Pancreas (tissue), 10 donors: ENCODE measurements at places on chromosomes 2 and 18. TPM values are rescaled to one million over a fixed set of nuclear protein-coding genes. Genes with fewer than 3 reads are reported as not detected.

- DNase-seq, result no peak
These were observed 111.6 kb downstream of the DYNAP start for GRCh38 chr18:54702686-54703085.

Gene FSIP2
- 1.1 TPM for total RNA-seq

DNA sequence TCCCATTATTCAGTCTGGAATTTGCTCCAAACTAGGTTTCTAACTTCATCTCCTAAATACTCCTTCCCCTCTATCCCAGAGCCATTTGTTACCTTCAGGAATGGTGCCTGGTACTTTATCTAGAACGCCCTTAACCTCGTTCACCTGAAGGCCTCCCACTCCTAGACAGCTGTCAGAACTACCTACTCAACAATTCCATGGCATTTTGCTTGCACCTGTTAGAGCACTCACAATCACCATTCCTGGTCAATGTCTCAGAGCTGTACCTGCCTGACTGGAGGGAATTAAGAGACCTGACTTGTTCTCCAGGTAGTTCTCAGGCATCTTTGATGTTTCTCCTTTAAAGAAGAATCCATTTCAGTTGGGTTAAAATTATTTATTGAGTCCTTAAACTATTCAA, 88.9 kb downstream of the GAREM1 start:
- no peak for DNase-seq

DNA sequence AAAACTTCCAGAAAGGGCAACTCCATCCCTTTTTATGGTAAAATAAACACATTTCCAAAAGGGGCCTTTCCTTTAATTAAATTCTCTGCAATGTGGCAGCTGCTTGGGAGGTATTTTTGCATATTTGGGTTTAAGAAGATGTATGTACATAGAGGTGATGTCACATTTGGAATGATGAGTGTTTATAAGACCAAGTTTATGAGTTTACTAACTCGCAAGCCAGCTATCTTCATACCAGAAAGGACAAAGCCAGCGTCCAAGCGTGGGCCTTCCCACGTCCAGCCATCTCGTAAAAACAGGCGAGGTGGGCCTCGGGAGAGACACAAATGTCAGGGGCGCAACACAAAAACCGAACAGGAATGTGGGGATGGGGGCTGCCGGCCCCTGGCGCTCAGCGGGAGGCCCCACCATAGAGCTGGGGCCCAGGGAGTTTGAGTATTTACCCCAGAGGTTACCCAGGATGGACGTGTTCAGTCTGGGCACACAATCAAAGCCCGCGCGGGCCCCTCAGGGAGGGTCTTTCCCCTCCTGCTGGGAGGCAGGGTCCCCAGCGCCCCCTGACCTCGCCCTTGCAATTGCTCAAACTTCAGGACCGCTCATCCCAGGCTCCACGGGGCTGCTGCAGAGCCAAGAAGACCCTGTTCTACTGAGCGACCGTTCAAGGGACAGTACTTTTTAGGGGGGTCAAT, 137.3 kb downstream of the TWIST2 start:
- no peak for DNase-seq

DNA sequence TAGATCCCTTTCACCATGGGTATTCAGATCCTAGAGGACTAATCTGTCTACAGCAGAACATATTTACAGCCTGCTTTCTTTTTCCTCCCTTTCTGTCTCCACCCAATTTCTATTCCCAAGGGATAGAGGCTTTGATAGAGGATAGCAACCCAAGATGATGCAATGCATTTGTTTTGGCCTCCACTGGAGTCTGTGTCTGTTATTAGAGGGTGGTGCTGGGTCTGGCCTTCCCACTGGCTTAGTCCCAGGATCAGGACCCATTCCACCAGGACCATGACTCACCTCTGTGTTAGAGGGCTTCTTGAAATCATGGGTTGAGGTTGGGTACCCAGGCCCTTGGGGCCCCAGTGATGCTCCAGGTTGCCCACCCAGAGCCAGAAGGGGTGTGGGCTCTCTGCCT, 239.7 kb upstream of the TNP1 start:
- no peak for DNase-seq

Gene NRP2
- total RNA-seq, result 3.8 TPM
